ENCODE measurements at places on chromosomes 1 and 21. TPM values are rescaled to one million over a fixed set of nuclear protein-coding genes. Genes with fewer than 3 reads are reported as not detected.

Gene GBP2
- polyA plus RNA-seq = 56.8 TPM

Gene SLAMF7
- polyA plus RNA-seq = not detected

Gene DLGAP3
- not detected for polyA plus RNA-seq

Gene WDR64
- polyA plus RNA-seq = not detected

Gene TSACC
- 0.48 TPM for polyA plus RNA-seq

Gene RGS8
- not detected for polyA plus RNA-seq

Gene FCMR
- polyA plus RNA-seq = 1.1 TPM

Gene NMNAT2
- polyA plus RNA-seq = 0.16 TPM

Gene PPIAL4G
- polyA plus RNA-seq = not detected

Gene ADCY10
- 0.11 TPM for polyA plus RNA-seq

Gene LCK
- not detected for polyA plus RNA-seq

Gene GSTM4
- polyA plus RNA-seq = 64.1 TPM

Gene AIRE
- polyA plus RNA-seq = not detected

Gene PODN
- polyA plus RNA-seq = 17.6 TPM

Gene PTGFR
- 2.0 TPM for polyA plus RNA-seq

Gene TPTE
- polyA plus RNA-seq = not detected

Gene LEMD1
- polyA plus RNA-seq = not detected

Gene GUCA2A
- polyA plus RNA-seq = not detected

Gene AMY1C
- polyA plus RNA-seq = not detected

Gene KRTAP10-12
- polyA plus RNA-seq = not detected

Gene TSPAN2
- 4.0 TPM for polyA plus RNA-seq

Gene GAS5
- 1,191 TPM for polyA plus RNA-seq

Gene MX1
- 1.1 TPM for polyA plus RNA-seq

Gene ANKRD35
- polyA plus RNA-seq = 2.7 TPM

Gene FAM72B
- 3.5 TPM for polyA plus RNA-seq

Gene TMEM82
- not detected for polyA plus RNA-seq

Gene IL22RA1
- polyA plus RNA-seq = not detected

Gene SH3D21
- 1.7 TPM for polyA plus RNA-seq

Gene GJB4
- not detected for polyA plus RNA-seq

Gene CR1L
- polyA plus RNA-seq = not detected

Gene ELAPOR1
- 0.88 TPM for polyA plus RNA-seq

Gene HES3
- polyA plus RNA-seq = not detected

Gene SMCP
- not detected for polyA plus RNA-seq

Gene ARHGAP29
- 30.4 TPM for polyA plus RNA-seq

Gene ILDR2
- polyA plus RNA-seq = 0.10 TPM

Gene TMEM240
- 7.2 TPM for polyA plus RNA-seq

Gene DUSP10
- polyA plus RNA-seq = 34.2 TPM

Gene UFC1
- polyA plus RNA-seq = 146 TPM

Gene E2F2
- 0.06 TPM for polyA plus RNA-seq

Gene CCDC30
- 0.61 TPM for polyA plus RNA-seq

Gene BEND5
- 0.74 TPM for polyA plus RNA-seq

Gene S100A8
- not detected for polyA plus RNA-seq

Gene AHDC1
- polyA plus RNA-seq = 2.8 TPM

Gene CIART
- polyA plus RNA-seq = 9.4 TPM

Gene SLC44A3
- polyA plus RNA-seq = 3.2 TPM

Gene TCHHL1
- not detected for polyA plus RNA-seq

Gene HTR1D
- polyA plus RNA-seq = 0.07 TPM

Gene GPR153
- 6.1 TPM for polyA plus RNA-seq

Gene GPR61
- not detected for polyA plus RNA-seq

Gene HMCN1
- polyA plus RNA-seq = 20.9 TPM

Gene ESPN
- polyA plus RNA-seq = not detected
